Progenitor cell of endocrine pancreas (in vitro differentiated cells): ENCODE measurements at places on chromosomes 1 and 21.

DNA sequence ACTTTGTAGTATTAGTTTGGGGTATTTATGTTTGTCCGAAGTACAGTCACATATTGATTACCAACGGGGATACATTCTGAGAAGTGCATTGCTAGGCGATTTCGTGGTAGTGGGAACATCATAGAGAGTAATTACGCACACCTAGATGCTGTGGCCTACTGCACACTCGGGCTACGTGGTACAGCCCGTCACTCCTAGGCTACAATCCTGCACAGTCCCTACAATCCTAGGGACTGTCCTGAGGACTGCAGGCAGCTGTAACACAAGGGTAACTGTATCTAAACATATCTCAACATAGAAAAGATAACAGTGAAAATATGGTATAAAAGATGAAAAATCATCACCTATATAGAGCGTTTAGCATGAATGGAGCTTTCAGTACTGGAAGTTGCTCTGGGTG, 18.6 kb downstream of the EXOC8 start:
- no peak for DNase-seq

GRCh38 chr1:180849031-180849775, 63.5 kb upstream of the KIAA1614 start:
- DNase-seq, result no peak

DNA sequence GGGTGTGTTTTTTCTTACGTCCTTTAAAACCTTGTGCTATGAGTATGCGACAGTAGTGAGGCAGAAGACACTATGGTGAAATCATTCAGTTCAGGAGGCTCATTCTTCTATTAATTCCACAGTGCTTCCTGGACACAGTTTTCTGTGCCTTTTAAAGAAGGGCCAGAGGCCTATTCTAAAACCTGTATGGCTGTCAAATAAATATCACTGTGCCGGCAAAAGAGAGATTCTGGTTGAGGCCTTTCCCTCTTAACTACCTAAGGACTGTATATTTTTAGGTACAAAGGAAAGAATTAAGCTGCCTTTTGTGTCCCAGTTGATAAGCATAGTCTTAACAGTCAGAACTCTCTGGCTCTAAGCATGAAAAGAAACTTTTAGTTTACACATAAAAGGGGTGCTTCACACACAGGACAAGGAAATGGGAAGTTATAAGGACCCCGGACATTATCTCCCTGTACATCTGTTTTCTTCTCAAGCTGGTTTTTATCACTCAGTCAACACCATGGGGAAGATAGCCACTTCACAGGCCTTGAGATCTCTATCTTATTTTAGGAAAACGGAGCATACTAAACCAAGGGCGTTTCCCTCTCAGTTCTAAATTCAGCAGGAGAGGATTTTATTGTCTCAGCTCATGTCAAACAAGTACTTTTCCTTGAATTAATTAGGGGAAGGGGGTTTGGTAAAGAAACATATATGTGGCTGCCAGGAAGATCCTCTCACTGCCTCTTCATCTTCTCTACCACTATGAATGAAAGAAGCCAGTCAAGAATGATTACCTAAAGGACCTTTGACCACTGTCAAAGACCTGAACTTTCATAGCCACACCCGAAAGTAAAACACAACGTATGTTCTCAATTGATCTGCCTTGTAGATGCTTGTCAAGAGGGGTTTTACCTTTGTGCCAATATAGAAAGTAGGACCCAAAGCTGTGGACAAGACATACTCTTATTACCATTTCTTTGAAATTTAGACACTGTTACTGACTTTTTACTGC, 71.4 kb upstream of the HSPA13 start:
- DNase-seq, result no peak

DNA sequence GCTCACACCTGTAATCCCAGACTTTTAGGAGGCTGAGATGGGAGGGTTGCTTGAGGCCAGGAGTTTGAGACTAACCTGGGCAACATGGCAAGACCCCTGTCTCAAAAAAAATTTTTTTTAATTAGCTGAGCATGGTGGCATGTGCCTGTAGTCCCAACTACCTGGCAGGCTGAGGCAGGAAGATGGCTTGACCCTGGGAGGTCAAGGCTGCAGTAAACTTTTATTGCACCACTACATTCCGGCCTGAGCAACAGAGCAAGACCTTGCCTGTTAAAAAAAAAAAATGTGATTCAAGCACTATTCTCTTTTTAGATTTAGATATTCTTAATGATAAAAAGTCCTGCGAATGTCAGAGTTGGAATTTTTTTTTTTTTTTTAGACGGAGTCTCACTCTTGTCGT, 102.5 kb upstream of the L1TD1 start:
- DNase-seq, result no peak

DNA sequence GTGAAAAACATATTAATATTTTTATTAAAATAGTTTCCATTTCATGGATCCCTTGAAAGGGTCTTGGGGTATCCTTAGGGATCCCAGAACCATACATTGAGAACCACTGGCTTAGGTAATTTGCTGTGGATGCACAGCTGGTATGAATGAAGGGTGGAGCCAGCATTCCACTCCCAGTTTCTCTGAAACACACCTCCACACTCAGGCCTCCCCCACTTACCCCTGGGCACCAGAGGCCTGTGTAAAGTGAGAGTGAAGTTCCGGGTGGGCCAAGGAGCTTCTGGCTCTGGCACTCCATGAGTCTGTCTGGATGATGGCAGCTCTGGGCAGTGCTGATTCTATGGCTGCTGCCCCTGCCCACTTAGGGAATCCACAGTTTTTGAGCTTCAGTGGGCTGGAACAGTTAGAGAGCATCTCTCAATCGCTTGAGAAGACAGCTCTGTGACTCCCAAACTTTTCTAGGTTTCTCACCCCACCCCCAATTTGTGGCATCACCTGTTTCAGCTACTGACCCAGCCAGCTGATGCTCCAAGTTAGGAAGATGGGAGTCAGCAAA, 57.8 kb upstream of the CD1D start:
- no peak for DNase-seq

- no peak for DNase-seq
These were observed 119.0 kb downstream of the PEX14 start for GRCh38 chr1:10593750-10594149.

- no peak for DNase-seq
These were observed 158.8 kb upstream of the DUSP10 start for GRCh38 chr1:221900678-221901077.

DNA sequence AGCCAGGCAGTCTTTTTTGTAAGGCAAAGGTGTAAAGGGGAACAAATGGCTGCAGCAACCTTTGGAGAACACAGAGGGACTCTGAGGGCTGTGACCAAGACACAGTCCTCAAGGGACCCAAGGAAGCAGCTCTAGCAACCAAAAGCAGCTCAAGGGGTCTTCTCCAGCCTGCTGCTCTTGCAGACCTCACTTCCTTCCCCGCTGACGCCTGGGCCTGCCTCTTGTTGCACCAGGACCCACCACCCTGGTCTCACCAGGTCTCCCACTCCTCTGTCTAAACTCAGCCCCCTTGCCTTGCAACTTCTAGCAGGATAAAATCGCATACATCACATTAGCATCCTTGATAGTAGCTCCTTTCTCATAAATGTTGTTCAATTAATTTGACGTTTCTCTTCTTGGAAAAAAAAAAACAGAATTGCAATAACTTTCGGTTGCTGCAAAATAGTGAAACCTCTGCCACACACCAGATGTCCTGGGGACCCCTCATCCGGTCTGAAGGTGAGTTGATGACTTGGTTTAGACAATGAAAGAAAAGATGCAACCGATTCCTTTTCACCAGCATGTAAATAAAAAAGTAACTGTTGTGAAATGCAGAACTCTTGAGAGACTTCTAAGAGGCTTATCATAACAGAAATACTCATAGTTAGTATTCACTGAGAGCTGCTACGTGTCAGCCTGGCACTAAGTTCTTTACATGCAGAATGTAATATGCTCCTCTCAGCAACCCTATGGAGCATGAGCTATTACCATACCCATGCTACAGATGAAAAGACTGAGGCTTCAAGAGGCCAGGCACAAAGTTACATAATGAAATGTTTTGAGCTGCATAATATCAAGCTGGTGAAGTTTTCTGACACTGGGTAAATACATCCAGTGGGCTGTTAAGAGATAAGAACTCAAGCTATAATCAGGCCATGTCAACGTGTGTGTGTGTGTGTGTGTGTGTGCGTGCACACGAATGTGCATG, 58.5 kb downstream of the UMODL1 start:
- DNase-seq, result no peak

- DNase-seq, result no peak
These were observed 254.8 kb downstream of the LTN1 start for GRCh38 chr21:28737674-28738419.

- DNase-seq, result no peak
These were observed 5.6 kb upstream of the RGS4 start for GRCh38 chr1:163063610-163064009.

- DNase-seq, result no peak
These were observed 64.3 kb downstream of the FASLG start for GRCh38 chr1:172723251-172723650.

GRCh38 chr1:164707868-164708331, 148.9 kb downstream of the PBX1 start:
- no peak for DNase-seq

DNA sequence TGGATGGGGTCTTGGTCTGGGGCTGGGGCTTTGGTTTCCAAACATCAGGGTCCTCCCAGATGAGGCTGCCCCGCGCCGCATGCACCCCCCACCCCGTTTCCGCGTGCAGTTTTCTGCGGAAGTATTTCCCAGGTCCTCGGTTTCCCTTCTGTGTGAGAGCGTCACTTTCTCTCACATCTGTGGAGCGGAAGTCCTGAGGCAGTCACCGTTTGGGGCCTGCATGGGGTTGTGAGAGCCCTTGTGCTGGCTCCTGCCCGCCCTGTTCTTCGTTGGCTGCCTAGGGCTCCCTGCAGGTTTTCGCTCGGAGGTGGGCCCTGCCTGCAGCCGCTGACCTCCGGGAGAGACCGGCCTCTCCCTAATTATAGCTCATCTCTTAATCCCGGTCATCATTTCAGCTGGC, 88.0 kb downstream of the GALNT2 start:
- DNase-seq, result no peak
